ENCODE measurements at places on chromosomes 16 and 17.
A peak's percentile ranks its signal among the peaks of the same experiment; 100 is the strongest.

DNA sequence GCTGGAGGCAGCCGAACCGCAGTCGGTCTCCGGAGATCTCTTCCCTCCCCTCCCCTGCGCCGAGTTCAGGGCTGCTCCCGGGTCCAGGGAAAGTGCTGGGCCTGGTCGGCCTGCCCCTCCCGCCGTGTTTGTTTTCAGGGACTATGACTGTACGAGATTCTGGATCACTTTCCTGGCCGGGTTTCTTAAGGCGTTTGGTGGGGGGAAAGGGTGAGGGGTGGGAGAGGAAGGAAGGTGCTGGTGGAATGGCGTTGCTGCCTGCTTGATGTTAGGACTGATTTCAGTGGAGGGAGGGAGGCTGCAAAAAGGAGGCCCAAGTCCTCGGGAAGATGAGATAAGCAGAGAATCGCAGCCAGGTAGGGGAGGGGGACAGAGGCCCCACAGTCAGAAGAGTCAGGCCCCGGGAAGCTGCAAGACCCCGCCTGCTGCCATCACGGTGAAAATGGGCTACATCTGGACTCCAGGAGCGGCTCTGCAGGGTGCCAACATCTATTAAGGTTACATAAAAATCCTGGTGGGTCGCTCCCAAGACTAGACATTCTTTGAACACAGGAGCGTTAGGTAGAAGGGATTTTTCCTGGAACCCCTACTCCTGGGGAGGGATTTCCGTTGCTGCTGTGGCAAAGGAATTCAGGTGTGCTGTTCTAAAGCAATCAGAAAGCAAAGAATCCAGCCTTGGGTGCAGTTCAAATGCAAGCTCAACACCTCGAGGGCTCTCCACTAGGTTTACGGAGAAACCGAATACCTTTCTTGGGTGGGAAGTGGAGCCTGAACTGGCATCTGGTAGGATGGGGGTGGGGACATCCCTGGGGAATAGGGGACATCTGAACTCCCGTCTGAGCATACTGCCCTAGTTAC, 1.2 kb downstream of the ARHGAP44 start:
- no peak for DNase-seq

DNA sequence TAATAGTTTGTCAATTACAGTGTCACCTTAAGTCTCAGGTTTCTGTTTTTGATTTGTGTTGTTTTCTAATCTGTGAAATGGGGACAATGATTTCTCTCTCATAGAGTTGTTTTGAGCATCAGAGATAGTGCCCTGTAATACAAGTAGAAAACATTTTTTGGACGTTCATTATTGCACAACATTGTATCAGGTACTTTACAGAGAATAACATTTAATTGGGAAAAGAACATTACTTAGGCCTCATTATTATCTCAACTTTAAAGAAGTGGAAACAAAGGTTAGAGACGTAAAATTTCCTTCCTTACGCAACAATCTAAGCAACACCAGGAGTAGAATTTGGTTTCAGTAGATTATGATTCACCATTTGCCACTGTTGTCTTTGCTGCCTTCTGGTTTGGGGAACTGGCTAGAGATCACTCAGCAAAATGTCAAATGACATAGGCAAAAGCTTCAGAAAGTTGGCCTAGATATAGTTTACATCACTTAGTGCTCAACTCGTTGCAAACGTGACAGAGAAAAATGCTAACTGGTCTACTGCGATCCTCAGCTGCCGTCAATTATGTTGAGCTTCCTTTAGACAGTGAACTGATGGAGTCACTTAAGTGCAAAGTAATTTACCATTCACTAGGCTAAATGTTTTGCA, 1026.8 kb downstream of the CDH11 start:
- DNase-seq: no peak

DNA sequence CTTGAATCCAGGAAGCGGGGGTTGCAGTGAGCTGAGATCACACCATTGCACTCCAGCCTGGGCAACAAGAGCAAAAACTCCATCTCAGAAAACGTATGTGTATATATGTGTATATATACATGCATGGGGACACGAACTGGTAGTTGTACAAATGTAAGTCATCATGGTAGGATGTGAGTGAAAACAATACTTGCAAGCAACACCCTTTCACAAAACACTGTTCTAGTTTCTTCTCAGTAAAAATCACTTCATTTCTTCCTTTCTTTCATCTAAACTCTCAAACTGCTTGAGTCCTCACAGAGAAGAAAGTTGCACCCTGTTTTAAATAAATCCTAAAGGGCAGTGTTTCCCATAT, 51.8 kb downstream of the METTL16 start:
- DNase-seq: no peak

DNA sequence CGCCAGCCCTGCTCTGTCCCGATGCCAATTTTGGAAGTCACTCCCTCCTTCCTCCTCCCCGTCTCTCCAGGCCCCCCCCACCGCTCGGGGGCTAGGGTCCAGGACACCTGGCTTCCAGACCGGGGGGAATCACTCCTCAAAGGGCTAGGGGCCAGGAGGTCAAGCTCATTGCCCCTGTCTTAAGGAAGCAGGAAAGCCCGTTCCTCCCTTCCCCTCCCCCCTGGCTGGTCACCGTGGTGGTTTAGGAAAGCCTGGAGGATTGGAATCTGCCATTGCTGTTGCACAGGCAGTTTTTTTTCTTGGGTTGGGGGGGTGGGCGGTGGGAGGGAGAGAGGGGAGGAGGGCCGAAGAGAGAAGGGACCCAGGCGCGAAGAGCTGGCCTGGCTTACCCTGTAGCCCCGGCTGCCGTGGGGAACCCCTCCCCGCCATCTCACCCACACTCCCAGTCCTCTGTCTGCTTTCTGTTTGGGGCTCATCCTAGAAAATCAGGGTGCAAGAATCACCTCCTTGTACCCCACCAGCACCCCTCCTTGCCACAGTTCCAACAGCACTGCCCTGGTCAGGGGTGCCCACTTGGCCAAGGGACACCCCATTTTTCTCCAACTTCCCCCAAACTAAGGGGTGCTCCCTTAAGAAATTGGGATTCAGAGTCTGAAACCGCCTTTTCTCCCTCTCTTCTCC, 2.9 kb upstream of the BCL6B start:
- no peak for DNase-seq

GRCh38 chr17:61155590-61156237, 243.9 kb upstream of the TBX2 start:
- DNase-seq: no peak

DNA sequence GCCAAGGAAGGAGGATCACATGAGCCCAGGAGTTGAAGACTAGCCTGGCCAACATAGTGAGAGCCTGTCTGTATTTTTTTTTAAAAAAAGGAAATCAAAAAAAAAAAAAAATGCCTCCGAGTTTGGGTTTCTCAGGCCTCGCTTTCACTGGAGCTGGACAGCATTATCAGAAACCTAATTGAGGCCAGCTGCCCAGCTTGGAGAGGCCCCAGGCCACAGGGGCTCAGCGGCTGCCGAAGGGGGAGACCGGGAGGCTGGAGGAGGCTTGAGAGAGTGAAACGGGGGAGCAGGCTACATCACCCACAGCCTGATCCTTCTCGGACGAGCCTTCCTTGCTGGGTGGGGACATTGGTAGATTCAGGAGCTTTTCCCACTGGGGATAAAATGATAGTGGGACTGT, 5.1 kb downstream of the TTYH2 start:
- no peak for DNase-seq

GRCh38 chr17:21298983-21299519, 14.5 kb downstream of the MAP2K3 start:
- no peak for DNase-seq

GRCh38 chr16:78134944-78135619, 35.6 kb downstream of the WWOX start:
- no peak for DNase-seq

DNA sequence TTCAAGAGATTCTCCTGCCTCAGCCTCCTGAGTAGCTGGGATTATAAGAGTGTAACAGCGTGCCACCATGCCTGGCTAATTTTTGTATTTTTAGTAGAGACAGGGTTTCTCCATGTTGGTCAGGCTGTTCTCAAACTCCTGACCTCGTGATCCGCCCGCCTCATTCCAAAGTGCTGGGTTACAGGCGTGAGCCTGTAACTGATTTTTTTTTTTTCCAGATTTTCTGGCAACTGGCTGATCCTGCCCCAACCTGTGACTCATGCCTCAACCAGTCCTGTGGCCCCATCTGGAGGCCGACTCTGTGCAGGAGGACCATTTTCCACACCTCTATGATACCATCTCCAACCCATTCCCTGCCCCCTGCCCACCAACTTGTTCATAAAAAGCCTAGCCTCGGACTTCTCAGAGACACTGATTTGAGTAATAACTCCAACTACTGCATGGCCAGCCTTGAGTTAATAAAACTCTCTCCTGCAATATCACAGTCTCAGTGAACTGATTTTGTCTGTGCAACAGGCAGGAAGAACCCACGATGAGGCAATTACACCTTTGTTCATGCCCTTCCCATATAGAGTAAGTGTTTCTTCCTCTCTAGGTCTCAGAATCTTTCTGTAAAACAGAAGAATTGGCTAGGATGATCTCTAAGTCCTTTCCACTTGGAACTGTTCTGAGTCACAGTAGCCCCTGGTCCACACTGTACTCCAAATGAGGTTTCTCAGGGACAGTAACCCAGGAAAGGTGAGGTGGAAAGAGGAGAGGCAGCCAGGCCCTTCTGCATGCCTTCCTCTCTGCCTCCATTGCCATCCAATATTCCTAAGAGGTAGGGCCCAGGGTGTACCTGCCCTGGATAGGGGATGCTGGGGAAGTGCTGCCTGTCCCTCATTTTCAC, 8.8 kb upstream of the CNOT1 start:
- DNase-seq: peak; percentile 77

GRCh38 chr17:63504261-63504660, 18.9 kb upstream of the KCNH6 start:
- no peak for DNase-seq

- DNase-seq: no peak
These were observed 48.8 kb downstream of the SDK2 start for GRCh38 chr17:73595479-73595878.

- DNase-seq: no peak
These were observed 218.5 kb downstream of the CDH8 start for GRCh38 chr16:61817583-61818278.

GRCh38 chr16:51950118-51950780, 596.7 kb downstream of the TOX3 start:
- DNase-seq: no peak

DNA sequence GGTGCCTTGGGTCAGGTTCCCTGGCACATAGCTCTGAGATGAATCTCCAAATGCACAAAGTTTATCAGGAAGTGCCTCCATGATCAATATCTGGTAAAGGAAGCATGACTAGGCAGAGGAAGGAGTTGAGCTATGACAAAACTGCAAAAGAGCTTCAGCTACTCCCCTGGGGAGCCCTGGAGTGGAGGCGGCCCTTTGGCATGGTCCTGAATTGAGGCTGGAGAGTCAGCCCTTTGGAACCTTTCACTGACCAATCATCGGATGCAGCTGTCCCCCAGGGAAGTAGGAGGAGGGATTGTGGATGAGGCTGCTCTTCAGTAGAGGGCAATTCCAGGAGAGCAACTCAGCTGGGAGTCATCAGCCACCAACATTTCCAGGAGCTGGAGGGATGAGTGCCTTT, 46.1 kb upstream of the NLRP1 start:
- peak; percentile 96 for DNase-seq

DNA sequence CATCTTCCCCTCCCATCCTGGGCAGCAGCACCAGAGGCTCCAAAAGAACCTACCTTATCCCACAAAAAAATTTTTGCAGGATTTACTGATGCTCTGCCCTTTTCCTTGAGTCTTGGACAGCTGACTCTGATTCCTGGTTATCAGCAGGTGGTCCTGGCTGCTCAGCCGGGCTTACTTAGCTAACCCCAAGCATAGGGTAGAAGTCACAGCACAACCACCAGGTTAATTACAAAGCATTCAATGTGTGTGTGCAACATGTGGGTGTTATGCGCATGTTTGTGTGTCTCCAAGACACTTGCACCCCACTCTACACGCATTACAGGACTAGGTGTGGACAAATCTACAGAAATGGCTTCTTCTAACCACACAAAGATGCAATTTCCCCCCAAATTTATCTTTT, 36.3 kb downstream of the PECAM1 start:
- no peak for DNase-seq
